ENCODE measurements at places on chromosomes 7 and 10. TPM values are rescaled to one million over a fixed set of nuclear protein-coding genes. Genes with fewer than 3 reads are reported as not detected.
A peak's percentile ranks its signal among the peaks of the same experiment; 100 is the strongest.

- H3K36me3 ChIP-seq: no peaks in the 10 kb centered on the region
- no peaks in the 10 kb centered on the region for H3K27me3 ChIP-seq
- no peak overlapping the region for H3K27ac ChIP-seq
- no peak overlapping the region for H3K4me3 ChIP-seq
Observed at GRCh38 chr10:124003871-124004662, 89.3 kb downstream of the CHST15 start.

DNA sequence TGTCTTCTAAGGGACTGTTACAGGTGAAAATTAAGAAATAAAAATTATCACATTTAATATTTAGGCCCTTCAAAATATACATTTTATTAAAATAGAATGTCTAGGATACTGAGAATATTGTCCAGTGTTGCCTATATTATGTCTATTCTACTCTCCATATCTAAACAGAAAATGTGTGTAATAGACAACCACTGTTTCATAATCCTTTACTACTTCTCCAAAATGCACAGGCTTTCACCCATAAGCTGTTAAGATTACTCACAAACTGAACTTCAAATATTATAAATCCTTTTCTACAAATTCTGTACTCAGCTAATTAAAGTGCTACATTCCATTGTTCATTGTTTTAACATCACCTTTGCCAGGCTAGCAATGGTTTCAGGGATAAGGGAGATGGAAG lies 56.7 kb upstream of the TFEC start:
- no peaks in the 10 kb centered on the region for H3K27me3 ChIP-seq
- no peaks in the 10 kb centered on the region for H3K36me3 ChIP-seq
- no peak for DNase-seq
- H3K4me3 ChIP-seq: no peak overlapping the region

- no peak overlapping the region for H3K4me3 ChIP-seq
- H3K36me3 ChIP-seq: no peaks in the 10 kb centered on the region
- no peaks in the 10 kb centered on the region for H3K4me1 ChIP-seq
- no peak for DNase-seq
- no peaks in the 10 kb centered on the region for H3K27me3 ChIP-seq
- H3K27ac ChIP-seq: no peak overlapping the region
Observed at GRCh38 chr10:121134711-121135110, 283.5 kb downstream of the WDR11 start.

DNA sequence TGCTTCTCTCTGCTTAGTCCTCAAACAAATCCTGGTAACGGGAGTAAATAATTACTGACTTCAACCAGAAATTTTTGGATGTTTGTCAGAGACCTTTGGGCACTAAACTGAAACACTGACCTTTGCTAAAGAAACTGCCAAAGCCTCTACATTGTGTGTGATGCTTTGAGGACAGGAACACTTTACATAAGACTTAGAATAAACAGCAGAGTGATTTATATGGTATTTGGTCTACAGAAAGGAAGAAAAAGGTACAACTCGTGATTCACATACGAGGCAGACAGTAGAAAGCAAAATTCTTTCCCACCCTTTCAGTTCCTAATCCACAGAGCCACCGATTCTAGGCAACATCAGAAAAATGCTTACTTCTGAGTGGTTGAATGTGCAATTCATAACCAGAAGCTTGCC lies 59.8 kb downstream of the SLC16A12 start:
- H3K36me3 ChIP-seq: no peaks in the 10 kb centered on the region
- H3K27me3 ChIP-seq: peaks cover 15% of the 10 kb centered on the region
- no peak for DNase-seq

GRCh38 chr10:103747193-103747865 lies 108.0 kb downstream of the SH3PXD2A start:
- H3K4me3 ChIP-seq: no peak overlapping the region
- no peak for DNase-seq
- H3K36me3 ChIP-seq: peaks cover 10% of the 10 kb centered on the region
- peak overlapping the region; percentile 90 for H3K27ac ChIP-seq
- peaks cover 10% of the 10 kb centered on the region for H3K27me3 ChIP-seq

DNA sequence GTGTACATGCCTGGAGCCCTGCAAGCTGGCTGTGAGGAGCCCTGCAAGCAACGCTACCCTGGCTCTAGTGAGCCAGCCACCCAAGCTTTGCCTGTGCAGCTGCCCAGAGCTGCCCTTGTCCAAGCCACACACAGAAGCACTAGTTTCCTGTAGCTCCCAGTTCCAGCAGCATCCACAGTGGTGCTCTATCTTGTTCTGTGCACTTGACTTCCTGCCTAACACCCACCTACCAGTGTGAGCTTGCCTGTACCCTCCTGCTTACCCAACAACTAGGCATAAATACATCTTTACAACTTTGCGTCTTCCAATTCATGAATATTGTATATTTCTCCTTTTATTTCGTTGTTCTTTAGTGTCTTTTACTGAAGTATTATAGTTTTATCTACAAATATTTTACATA lies 32.2 kb upstream of the ZNF518A start:
- no peaks in the 10 kb centered on the region for H3K36me3 ChIP-seq
- DNase-seq: no peak
- no peaks in the 10 kb centered on the region for H3K4me1 ChIP-seq
- no peak overlapping the region for H3K4me3 ChIP-seq

GRCh38 chr7:16753932-16754855 lies 639 bp downstream of the TSPAN13 start:
- peaks cover 2% of the 10 kb centered on the region for H3K36me3 ChIP-seq
- H3K4me1 ChIP-seq: peaks cover 16% of the 10 kb centered on the region
- H3K4me3 ChIP-seq: peak overlapping the region; percentile 72
- H3K27ac ChIP-seq: peak overlapping the region; percentile 19

GRCh38 chr10:49115015-49115795 lies at the start of gene VSTM4:
Gene VSTM4 (minus strand): TSS chr10:49115522. CDS start chr10:49115485, 37 bp downstream.
- H3K4me3 ChIP-seq: peak within 1 kb of the TSS; percentile 27
- no peaks in the 10 kb centered on the region for H3K36me3 ChIP-seq
- H3K4me1 ChIP-seq: peaks cover 7% of the 10 kb centered on the region

DNA sequence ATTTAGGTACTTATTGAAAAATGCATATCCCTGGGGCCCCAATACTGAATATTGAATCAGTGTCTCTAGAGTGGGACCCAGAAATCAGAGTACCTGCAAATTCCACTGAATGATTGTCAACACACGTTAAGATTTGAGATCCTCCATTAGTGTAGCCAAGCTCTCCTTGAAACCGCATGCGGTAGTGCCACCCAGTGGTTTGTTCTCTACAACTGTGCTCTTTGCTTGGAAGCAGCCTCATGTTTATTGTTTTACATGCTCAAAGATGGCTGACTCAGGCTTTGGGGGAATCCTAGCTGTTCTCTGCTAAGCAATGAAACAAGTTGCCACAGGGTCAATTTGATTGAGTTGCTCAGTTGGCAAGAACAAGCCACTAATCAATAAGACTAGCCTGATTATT lies 340.2 kb upstream of the CELF2 start:
- no peak overlapping the region for H3K27ac ChIP-seq
- no peaks in the 10 kb centered on the region for H3K36me3 ChIP-seq
- no peaks in the 10 kb centered on the region for H3K4me1 ChIP-seq
- H3K27me3 ChIP-seq: peaks cover 8% of the 10 kb centered on the region
- no peak overlapping the region for H3K4me3 ChIP-seq
- peak; percentile 53 for DNase-seq

GRCh38 chr10:124696446-124697392 lies 47.5 kb downstream of the FAM53B start:
- H3K4me3 ChIP-seq: peak overlapping the region; percentile 42
- peaks cover 86% of the 10 kb centered on the region for H3K4me1 ChIP-seq
- peaks cover 69% of the 10 kb centered on the region for H3K36me3 ChIP-seq
- peak overlapping the region; percentile 95 for H3K27ac ChIP-seq
- DNase-seq: peak; percentile 50

Gene RASSF4
- 0.42 TPM for total RNA-seq

Gene ABCC2
- 1.3 TPM for total RNA-seq

Gene CDCA7L
- 61.8 TPM for total RNA-seq
